ENCODE measurements at places on chromosomes 4 and X.

- DNase-seq, result no peak
These were observed 13.1 kb upstream of the G3BP2 start for GRCh38 chr4:75686346-75686745.

- no peak for DNase-seq
These were observed 2.3 kb downstream of the ADGRG4 start for GRCh38 chrX:136303041-136303440.

DNA sequence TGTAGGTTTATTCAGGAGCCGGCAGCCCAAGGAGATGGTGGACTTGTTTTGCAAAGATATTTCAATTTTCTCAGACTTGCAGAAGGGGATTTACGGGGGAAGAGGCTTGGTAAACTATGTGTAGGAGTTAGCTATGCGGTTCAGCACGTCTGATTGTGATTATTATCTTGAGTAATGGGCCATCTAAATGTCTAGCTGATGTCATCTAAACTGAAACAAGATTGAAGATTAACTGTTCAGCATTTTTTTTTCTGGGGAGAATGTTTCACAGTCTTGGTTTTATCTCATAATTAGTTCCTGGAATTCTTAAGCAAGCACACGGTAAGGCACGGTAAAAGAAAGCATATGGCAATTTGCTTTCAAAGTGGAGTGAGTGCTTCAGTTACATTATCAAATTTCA lies 207.3 kb upstream of the CXorf51B start:
- no peak for DNase-seq

- DNase-seq, result no peak
These were observed 74.1 kb downstream of the EFNB1 start for GRCh38 chrX:68902706-68903504.

- peak; percentile 10 for DNase-seq
These were observed 24.1 kb downstream of the ZCCHC12 start for GRCh38 chrX:118847676-118848075.

- no peak for DNase-seq
These were observed 507.0 kb upstream of the PABPC4L start for GRCh38 chr4:134708616-134709015.

GRCh38 chr4:120070196-120070595 lies 3.5 kb upstream of the MAD2L1 start:
- DNase-seq, result no peak

DNA sequence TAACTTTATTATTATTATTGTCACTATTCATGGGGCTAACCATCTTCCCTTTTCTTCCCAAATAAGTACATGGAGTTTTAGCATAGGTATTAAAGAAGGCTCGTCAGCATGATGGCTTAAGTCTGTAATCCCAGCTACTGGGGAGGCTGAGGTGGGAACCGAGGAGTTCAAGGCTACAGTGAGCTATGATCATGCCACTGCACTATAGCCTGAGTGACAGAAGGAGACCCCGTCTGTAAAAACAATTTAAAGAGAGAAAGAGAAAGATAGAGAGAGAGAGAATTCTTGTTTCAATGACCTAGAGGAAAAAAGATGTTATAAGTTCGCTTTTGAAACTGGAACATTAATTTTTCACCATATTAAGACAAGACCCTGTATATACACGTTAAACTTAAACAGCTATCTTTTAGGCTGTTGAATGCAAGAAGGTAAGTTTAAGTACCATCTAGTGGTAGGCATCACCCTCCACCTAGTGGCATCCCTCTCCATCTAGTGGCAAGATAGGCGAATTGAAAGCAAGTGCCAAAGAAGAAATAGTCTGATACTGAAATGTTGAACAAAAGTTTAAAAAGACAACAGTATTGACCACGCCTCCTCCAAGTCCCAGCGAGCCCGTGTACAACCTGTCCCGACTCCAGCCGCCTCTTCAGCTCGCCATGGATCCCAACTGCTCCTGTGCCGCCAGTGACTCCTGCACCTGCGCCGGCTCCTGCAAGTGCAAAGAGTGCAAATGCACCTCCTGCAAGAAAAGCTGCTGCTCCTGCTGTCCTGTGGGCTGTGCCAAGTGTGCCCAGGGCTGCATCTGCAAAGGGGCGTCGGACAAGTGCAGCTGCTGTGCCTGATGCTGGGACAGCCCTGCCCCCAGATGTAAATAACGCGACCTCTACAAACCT lies 26.0 kb upstream of the YTHDC1 start:
- peak; percentile 57 for DNase-seq

DNA sequence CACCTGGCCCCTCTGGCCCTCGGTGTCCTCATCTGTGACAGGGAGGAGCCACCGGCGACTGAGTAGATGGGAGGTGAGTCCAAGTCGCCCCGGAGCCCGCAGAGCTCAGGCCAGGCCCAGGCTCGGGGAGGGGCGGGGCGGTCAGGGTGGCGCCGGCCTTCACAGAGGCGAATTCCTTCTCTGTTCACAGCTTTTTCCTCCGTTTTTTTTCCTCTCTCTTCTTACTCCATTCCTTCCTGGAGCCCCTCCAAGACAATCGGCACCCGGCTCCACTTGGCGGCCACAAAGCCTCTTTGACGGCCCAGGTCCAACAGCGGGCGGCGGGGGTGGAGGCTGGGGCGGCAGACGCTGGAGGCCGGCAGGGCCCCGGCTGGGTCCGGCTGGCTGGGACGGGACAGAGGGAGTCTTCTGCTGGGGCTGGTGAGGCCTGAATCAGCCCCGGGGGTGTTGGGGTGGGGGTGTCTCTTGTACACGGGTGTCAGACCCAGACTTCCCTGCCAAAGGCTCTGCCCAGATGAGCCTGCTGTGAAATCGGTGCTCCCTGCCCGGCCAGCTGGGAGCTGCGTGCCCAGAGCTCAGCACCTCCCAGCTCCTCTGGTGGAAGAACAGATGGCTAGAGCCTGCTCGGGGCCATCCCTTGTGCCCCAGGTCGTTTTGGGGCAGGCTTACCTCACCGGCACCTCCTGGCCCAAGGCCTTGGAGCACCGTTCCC lies 22.6 kb downstream of the FGFRL1 start:
- no peak for DNase-seq

- DNase-seq, result no peak
These were observed 403.9 kb upstream of the SMIM31 start for GRCh38 chr4:164350061-164350460.

GRCh38 chrX:86981326-86981879 lies 536.2 kb upstream of the KLHL4 start:
- no peak for DNase-seq

- no peak for DNase-seq
These were observed 364.5 kb upstream of the MAD2L1 start for GRCh38 chr4:120431180-120431579.

GRCh38 chrX:130994671-130995070 lies 63.5 kb upstream of the ARHGAP36 start:
- peak; percentile 6 for DNase-seq

DNA sequence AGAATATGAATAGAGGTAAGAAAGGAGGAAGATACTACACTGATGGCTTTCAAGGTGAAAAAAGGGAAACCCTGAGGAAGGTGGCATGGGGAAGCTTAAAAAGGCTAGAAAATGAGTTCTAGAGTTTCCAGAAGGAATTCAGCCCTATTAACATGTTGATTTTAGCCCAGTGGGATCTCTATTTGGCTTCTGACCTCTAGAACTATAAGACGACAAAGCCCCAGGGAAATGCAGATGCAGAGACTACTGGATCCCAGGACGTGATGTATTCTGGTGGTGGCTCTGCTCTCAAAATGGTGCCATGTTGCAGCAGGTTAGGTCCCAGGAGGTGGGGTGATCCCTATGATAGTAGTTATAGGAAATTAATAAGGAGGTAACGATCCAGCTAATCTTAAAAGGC lies 120.4 kb downstream of the TMA16 start:
- DNase-seq, result no peak

DNA sequence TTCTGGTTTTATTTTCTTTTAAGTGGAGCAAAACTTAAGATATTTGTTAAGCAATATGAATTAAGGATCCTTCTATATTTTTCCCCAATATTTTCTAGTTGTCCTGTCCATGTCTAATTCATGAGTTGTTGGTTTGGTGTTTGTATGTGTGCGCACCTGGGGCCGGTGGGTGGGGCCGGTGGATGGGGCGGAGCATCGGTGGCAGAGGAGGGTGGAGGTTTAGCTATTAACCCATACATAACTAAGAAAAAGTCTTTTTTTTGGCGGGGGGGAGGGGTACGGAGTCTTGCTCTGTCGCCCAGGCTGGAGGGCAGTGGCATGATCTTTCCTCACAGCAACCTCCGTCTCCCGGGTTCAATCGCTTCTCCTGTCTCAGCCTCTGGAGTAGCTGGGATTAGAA lies 489.8 kb downstream of the PDGFC start:
- DNase-seq, result no peak

- DNase-seq, result no peak
These were observed 65.5 kb downstream of the EDNRA start for GRCh38 chr4:147546349-147546748.

GRCh38 chr4:109699553-109700225 lies 3.6 kb downstream of the CASP6 start:
- DNase-seq, result no peak

GRCh38 chr4:65924843-65925242 lies 254.6 kb upstream of the EPHA5 start:
- no peak for DNase-seq

GRCh38 chr4:138406876-138407275 lies 164.7 kb upstream of the SLC7A11 start:
- no peak for DNase-seq

GRCh38 chr4:113009461-113009860 lies 40.0 kb upstream of the ANK2 start:
- no peak for DNase-seq

DNA sequence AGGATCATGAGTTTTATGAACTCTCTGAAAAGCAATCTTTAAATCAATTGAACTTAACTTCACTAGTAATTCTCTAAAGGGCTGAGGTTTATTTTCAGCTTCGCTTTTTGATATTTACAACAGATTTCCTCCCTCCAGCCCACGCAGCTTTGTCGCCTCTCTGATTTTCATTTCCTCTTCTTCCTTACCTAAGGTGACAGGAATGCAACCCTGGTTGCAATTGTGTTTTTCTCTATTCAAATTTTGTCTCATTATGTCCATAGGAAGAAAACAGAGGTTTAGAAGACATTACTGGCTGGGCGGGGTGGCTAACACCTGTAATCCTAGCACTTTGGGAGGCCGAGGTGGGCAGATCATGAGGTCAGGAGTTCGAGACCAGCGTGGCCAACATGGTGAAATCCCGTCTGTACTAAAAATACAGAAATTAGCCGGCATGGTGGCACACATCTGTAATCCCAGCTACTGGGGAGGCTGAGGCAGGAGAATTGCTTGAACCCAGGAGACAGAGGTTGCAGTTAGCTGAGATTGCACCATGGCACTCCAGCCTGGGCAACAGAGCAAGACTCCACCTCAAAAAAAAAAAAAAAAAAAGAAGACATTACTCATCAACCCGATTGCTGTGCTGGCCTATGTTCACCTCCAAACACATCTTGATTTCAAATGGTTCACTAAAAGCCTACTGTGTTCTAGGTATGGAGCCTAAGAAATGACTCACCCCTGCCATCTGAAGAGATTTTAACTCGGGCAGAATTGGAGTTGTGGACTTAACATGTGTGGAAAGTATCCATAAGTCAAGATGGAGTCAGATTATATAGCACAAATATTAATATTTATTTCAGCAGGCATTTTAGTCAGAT lies 36.8 kb downstream of the VSIG4 start:
- no peak for DNase-seq

GRCh38 chr4:8613421-8614364 lies 21.1 kb downstream of the CPZ start:
- no peak for DNase-seq

DNA sequence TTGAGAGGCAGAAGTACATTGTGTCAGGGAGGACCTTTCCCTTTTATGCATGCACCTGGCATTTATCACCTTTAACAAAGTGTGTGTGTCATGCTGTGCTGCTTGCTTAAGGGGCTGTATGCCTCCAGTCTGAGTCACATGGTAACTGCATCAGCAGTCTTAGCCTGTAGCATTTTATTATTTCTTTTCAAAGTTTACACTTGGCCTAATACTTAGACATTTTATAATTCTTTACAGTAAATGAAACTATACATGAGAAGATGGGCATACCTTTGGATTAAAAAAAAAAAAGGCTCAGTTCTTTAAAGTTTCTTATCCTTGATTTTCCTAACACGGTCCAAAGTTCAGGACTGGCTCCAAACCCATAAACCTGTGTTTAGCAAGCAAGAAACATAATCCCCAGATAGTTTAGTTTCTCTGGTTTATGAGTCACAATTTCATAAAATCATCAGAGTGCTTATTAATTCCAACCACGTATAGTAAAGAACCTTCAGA lies 14.6 kb downstream of the NPNT start:
- no peak for DNase-seq

DNA sequence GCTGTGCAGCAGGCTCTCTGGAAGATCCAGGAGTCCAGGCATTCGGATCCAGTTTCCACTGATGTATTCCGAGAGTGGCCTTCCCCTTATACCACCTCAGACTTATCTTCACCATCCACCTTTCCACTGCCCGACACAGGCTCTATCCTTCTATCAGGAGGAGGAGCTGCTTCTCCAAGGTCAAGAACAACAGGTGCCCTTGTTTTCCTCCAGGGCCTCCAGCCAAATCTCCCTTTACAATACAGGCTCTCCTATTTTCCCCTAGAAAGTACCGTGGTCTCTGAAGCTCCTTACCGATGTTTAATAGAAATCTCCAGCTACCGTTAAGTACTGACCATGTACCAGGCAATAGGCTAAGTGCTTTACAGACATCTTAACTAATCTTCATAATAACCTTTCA lies 61.3 kb downstream of the AFAP1 start:
- no peak for DNase-seq

- no peak for DNase-seq
These were observed 47.6 kb downstream of the HTT start for GRCh38 chr4:3122081-3122563.

GRCh38 chr4:24588216-24588954 lies 4.0 kb upstream of the DHX15 start:
- DNase-seq, result no peak

DNA sequence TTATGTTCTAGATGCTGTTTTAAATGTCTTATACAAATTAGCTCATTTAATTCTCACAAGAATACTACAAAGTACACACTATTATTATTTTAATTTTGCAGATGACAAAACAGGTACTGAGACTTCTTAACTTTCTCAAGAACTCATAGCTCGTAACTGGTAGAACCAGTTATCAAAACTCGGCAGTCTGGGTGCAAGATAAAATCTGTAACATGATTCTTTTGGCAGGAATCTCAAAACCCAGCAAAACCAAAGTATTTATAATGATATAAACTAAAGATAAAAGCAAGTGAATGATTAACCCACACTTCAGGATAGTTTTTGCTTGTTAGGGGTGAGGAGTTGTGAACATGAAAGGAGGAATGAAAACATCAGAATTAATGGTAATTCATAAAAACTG lies 27.6 kb downstream of the CLNK start:
- DNase-seq, result no peak

All from hematopoietic multipotent progenitor cell treated with erythropoietin and hydrocortisone succinate and interleukin-3 and kit ligand, for 15 days (in vitro differentiated cells).